Brain pericyte (primary cell): ENCODE measurements at places on chromosomes 2 and 18.

DNA sequence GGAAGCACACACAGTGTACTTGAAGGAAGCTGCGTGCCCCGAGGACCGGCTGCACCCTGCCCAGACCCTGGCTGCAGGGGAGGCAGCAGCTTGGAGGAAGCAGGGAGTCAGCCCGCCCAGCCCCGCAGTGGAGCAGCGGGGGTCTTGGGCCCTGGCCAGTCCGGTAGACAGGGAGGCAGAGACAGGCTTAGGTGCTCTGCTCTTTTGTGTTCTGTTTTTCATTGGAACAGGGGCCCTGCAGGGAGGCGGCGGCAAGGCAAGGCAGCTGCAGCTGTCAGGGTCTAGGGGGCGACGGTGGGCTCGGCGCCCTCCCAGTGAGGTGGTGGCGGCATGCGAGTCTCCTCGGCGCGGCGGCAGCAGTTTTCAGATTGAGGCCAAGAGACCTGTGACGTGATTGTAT, 53.3 kb upstream of the TFCP2L1 start:
- DNase-seq = no peak

- no peak for DNase-seq
Observed at GRCh38 chr2:237389831-237390230, 24.1 kb downstream of the COL6A3 start.

- no peak for DNase-seq
Observed at GRCh38 chr2:70089220-70089982, 2.1 kb downstream of the PCBP1 start.

- DNase-seq = no peak
Observed at GRCh38 chr2:50831676-50832075, 200.3 kb downstream of the NRXN1 start.

DNA sequence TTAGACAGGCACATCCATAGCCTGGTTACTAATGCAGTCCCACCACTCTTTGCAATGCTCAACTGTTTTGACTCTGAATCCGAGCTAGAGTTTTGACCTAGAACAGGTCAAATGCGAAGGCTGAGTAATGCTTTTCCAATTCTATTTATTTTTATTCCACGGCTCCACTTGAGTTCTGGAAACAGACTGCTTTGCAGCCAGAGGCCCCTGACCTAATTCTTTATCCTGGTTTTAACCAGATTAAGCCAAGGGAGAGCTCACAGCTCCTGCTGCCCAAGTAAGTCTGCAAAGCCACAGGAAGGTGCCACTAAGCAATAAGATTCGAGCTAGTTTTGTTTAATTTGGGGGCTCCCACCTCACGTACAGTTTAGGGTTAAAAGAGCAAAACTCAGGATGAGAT, 51.4 kb downstream of the MREG start:
- DNase-seq = peak; percentile 78

DNA sequence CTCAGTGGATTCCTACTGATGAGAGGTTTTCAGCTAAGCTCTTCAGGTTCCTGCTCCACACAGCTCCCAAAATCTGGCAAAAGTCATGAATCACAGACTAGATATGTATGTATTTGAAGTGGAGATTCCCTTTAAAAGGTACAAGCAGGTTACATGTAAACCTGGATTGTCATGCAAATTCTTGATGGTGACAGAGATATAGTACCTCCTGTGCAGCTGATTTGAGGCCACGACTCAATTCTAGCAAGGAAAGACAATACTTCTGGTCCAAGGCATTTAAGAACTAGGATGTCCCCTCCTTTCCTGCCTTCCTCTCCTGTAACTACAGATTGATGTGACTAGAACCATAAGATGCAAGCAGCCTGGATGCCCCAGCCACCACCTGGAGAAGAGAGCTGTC, 55.0 kb downstream of the GORASP2 start:
- DNase-seq = no peak

- no peak for DNase-seq
Observed at GRCh38 chr18:44033144-44033701, 647.5 kb upstream of the SETBP1 start.

DNA sequence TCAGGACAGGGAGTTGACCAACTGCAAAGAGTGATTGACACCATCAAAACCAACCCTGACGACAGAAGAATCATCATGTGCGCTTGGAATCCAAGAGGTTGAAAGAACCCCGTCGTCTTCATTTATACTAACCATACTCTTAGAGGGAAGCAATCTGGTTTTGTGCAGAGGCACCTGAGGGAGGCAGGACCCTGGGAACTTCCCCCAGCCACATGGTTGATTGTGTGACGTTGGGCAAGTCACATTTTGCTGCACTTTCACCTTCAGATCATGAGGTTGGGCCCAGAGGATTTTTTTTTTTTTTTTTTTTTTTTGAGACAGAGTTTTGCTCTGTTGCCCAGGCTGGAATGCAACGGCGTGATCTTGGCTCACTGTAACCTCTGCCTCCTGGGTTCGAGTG, 11.6 kb downstream of the TYMS start:
- no peak for DNase-seq

DNA sequence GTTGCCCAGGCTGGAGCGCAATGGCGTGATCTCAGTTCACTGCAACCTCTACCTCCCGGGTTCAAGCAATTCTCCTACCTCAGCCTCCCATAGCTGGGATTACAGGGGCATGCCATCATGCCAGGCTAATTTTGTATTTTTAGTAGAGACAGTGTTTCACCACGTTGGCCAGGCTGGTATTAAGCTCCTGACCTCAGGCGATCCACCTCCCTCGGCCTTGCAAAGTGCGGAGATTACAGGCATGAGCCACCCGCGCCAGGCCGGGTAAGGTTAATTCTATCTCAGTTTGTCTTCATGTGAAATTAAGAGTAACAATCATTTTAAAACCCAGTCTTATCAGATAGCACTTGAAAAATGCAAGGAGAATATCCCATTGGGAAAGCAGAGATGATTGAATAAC, 1681.7 kb upstream of the DDX18 start:
- no peak for DNase-seq

DNA sequence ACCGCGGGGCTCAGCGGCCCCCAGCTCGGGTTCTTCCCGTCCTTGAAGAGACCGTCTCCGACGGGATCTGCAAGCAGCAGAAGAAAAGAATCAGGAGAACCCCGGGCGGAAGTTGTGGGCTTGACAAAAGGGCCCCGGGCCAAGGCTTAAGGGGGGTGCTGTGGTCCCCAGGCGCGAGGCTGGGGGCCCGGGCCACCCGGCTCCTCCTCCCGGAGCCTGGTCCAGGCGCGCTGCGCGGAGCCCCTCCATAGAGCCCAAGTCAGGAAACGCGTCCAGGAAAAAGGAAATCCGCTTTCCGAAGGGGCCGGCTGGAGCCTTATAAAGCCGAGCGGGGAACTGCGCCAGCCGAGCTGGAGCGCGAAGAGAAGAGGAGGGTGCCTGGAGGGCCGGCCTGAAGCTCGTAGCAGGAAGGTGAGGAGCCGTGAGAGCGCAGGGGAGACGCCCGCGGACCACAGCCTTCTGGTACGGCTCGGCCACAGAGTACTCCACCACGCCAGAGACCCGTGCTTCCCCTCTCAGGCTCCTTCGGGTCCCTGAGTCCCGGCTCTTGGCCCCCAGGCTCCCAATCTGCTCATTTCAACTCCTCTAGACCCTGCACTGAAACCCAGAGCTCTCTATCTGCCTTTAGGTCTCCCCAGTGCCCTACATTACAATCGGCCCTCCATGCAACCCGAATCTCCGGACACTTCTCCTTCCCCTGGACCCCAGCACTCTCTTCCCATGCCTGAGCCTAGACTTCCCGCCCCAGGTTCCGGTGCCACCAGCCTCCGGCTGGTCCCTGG, 554 bp downstream of the FEV start:
- no peak for DNase-seq

GRCh38 chr2:138600732-138601457, 99.3 kb downstream of the SPOPL start:
- no peak for DNase-seq
